Transverse colon (tissue), 4 donors: ENCODE measurements at places on chromosomes 1 and 21.

GRCh38 chr1:27564710-27565649 is 39.0 kb downstream of the AHDC1 start:
- no peak for DNase-seq

DNA sequence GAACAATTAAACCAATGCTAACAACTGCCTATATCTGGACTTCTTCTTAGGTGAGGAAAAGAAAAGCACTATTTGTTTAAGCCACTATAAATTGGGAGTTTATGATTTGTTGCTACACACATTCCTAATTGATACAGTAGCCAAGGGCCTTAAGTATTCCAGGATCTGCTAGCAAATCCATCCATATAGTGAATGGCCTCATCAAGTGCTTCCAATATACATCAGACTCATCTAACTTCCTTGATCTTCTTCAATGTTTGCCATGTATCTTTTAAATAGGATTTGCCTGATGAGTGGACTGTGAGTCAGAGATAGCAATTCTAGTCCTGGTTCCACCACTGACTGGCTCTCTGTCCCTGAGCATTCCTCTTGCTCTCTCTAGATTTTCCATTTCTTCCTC is 430.2 kb downstream of the OMA1 start:
- DNase-seq = no peak

DNA sequence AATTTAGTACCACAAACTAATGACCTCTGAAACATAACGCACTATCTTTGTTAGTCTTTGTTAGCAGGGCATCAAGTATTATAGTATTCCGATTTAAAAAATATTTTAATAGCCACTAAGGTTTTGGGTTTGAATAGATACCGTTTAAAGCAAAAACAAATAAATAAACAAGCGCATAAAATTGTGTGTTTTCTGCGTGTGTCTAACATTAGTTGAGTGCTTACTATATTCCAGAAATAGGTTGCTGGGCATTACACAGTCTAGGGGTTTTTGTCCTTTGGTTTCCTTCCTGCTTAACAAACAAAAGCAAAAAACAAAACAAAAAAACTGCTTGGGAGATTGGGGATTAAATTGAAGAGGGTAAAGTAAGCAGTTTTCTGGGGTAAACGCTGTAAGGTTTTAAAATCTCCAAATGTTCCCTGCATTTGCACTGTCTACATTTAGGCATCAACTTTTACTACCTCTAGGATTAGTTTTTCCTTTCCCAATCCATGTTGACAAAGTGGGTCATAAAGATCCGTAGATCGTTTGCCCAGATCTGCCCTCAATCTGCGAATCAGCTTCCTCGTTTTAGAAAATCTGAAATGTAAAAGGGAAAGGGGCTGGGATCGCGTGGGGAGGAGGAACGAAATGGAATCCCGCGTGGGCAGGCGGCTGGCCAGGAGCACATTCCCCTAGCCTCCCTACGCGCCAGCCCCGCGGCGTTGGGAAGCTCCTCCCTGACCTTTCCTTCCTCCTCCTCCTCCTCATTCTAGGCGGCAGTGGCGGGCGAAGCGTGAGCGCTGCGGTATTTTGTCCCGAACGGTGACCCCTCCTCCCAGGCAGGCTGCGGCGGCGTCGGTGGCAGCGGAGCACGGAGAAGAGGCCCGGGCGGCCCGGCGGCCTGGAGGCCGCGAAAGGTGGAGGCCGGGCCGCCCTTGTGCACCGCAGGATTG is at the start of gene KCTD3:
KCTD3 (plus strand) TSS at position 749 of the 935 bp plus-strand sequence. CDS start 382 bp downstream, outside the sequence.
- peak; percentile 79 for DNase-seq

DNA sequence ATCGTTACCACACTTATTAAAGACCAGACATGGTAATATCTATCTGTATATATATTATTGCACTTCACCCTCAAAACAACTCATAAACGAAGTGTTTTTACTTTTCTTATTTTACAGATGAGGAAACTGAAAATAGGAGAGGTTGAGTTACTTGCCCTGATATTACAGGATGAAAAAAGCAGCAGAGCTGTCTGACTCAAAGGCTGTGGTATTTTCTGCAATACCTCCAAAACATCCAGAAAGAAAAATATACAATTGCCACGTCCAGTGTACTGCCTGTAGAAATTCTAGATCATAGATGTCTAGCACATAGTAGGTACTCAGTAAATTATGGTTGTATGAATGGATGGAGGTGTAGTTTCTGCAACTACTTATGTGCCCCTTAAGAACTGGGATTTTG is 5.2 kb upstream of the TARBP1 start:
- no peak for DNase-seq

GRCh38 chr1:228109962-228110488 is 926 bp upstream of the MRPL55 start:
- no peak for DNase-seq

DNA sequence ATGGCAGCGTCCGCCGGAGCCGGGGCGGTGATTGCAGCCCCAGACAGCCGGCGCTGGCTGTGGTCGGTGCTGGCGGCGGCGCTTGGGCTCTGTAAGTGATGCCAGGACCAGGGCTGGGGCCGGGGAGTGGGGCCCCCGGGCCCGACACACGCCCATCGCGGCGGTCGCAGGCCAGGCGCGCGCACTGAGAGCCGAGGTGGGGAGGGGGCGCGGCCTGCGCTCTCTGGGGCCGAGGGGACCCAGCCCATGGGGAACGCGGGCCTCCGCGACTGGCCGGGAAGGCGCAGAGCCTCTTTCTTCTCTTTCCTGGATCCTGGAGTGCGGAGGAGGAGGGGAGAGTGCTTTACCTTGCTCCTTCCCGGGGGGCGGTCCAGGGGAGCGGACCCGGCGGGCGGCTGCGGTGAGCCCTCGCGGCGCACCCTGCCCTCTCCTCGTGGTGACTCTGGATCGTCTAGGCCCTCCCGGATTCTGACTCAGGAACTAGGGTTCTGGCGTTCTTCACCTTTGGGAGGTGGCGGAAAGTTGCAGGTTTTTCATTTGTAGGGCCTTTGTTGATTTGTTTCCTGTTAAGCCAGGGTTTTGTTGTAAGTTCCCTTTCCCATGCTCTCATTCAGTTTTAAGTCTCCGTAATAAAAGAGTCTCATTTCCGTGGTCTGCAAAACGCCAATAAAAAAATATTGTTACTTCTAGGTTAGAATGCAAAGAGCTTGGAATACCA is 529 bp downstream of the MPZL1 start:
- peak; percentile 59 for DNase-seq

GRCh38 chr1:91791103-91791502 is 94.8 kb downstream of the TGFBR3 start:
- no peak for DNase-seq

- no peak for DNase-seq
These were observed 15.4 kb upstream of the LYST start for GRCh38 chr1:235881930-235882700.

- no peak for DNase-seq
These were observed 323.9 kb downstream of the DISC1 start for GRCh38 chr1:231950331-231951128.

DNA sequence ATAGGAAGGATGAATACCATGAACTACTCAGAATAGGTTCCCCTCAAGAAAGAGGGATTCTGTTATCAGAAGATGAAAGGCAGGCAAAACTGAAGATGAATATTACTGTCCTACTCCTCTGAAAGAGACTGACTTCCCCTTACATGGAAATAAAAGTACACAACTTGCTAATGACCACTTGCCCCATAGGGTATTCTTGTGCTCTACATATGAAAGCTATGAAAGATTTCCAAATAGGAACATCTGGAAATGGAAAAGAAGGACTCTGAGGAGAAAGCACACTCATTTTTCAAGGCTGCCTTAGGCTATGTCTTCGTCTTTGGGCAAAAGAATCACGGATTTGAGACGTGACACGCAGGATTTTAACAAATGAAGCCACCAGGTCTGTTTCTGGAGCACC is 170.1 kb upstream of the DAB1 start:
- DNase-seq = no peak

DNA sequence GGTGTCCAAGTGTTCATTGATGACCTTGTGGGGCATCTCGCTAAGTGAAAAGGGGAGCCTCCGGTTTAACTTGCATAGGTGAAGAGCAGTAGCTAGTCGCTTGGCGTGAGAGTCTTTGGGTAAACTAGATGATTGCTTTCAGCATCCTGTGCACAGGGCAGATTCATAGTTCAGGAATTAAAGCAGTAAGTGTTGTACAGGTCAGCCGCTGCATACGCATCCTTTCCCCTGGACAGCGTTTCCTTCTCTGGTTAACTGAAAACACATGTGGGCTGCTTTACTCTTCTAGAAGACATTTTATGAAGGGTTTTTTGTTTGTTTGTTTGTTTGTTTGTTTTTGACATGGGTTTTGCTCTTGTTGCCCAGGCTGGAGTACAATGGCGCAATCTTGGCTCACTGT is 12.1 kb downstream of the NDUFV3 start:
- no peak for DNase-seq

DNA sequence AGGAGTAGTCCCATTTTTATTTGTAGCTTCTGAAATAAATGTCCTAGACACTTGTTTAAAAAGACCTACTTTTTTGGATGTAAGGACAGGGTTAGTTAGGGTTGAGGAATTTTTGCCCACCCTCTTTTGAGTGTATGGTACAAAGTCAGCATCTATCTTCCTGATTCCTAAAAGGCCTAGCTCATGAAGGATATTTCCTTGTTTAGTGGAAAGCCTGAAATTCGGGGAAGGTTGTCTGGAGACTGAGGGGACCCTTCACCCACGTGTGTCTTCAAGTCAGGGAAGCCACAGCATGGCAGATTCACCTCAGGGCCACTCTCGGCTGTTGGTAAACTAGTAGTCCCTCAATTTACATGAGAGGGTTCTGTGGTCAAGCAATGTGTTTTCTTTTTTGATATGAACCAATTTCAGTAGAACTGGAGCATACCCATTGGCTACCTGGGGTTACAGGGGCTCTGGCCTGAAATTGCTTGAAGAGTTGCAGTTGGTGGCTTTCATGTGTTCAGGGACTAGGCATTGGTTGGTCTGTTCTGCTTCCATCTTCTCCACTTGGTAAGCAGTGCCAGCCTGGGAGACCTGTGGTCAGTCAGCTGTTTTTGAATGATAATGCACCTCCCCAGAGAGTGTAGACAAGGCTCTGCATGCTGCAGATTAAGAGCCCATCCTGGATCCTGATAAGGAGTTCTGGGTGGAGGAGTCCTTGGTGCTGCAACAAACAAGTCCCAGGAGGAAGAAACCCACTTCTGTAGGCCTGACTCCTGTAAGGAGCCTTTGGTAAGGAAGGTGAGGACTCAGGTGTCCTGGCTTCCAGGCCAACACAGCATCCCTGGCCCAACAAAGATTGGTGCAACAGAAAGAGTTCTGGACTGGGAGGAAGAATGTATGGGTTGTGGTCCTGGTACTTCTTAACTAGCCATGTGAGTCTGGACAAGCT is 6.3 kb downstream of the BTG2 start:
- DNase-seq = no peak

DNA sequence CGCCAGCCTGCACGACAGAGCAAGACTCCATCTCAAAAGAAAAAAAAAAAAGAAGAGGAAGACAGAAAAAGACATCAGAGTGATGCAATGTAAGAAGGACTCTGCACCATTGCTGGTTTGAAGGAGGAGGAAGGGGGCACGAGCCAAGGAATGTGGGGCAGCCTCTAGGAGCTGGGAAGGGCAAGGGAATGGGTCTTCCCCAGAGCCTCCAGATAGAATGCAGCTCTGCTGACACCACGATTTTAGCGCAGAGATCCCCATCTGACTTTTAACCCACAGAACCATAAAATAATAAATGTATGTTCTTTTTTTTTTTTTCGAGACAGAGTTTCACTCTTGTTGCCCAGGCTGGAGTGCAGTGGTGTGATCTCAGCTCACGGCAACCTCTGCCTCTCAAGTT is 33.9 kb upstream of the LAMC2 start:
- DNase-seq = no peak

GRCh38 chr1:225750875-225751824 is 26.5 kb upstream of the SRP9 start:
- no peak for DNase-seq

DNA sequence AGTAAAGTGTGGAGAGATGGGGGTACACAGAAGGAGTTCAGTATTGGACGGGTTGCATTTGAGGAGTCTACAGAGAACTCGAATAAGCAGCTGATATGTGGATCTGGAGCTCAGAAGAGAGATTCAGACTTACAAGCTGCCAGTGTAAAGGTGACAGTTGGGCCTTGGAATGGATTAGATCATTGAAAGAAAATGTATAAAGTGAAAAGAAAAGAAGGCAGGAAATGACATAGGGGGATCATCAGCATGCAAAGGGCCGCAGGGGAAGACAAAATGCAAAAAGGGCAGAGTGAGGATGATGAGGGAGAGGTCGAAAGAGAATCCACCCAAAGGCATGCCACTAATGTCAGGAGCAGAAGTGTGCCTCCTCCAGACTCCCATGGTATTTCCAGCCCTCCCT is 273.3 kb downstream of the TNR start:
- no peak for DNase-seq

DNA sequence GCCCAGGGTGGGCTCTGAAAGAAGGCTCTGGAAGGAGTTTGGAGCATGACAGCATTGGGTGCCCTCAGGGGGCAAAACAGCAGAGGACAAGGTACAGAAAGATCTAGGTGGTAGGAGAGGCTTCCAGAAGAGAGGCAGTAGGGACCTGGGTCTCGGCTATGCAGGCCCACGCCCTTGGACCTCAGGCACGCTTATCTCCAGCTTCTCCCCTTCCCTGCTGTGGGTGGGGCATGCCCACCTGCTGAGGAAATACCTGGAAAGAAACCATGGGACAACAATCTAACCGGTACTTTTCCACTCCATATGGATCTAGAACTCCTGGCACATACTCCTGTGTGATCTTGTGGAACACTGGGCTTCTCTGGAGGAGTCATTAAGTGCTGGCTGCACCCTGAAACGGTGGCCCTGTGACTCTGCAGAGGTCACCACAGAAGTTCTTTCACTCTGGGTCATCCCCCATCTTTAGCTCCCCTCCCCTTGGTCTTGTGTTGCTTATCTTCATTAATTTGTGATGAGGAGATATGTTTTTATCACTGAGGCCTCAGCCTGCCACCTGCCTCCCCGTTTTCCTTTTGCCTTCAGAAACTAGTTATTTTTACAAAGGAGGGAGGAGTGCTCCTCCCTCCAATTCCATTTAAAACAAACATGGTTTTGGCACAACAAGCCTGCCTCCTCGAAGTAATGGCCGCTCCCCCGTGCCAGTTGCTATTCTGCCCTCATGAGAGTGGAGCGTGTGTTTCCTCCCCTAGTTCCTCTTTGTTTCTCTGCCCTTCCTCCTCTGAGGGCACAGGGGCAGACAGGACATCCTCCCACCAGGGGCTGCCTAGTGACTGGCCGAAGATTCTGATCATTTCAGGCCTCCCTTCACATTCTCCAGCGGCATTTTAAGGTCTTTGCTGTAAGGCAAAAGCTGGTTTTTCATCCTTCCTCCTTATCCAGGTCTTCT is 78.0 kb upstream of the ATP5PO start:
- no peak for DNase-seq

- DNase-seq = no peak
These were observed 56.2 kb downstream of the PCP4 start for GRCh38 chr21:39923476-39923875.
